ENCODE measurements at places on chromosomes 1 and 21.
A peak's percentile ranks its signal among the peaks of the same experiment; 100 is the strongest.

GRCh38 chr1:156111355-156111962 is 3.1 kb upstream of the LMNA start:
- DNase-seq = no peak

DNA sequence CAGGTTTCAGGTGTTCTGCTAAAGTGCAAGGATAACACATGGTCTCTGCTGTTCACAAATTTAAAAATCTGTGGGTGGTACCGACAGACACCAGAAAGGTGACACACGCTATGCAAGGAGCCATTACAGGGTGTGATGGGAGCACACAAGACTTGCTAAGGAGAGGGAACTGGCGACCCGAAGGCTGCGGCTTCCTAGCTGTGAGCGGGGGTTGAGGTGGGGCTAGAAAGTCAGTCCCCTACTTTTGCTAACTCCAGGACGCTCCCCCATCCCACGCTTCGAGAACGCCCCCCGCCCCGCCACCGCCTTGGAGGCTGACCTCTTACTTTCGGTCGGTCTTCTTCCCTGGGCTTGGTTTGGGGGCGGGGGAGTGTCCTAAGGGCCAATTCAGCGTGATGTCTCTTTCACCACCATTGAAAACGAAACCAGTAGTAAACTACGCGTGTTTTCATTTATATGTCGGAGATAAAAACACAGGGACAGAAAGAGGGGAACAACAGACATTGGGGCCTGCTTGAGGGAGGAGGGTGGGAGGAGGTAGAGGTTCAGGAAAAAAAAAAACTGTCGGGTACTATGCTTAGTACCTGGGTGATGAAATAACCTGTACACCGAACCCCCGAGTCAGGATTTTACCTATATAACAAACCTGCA is 1.1 kb downstream of the CKS1B start:
- DNase-seq = no peak

DNA sequence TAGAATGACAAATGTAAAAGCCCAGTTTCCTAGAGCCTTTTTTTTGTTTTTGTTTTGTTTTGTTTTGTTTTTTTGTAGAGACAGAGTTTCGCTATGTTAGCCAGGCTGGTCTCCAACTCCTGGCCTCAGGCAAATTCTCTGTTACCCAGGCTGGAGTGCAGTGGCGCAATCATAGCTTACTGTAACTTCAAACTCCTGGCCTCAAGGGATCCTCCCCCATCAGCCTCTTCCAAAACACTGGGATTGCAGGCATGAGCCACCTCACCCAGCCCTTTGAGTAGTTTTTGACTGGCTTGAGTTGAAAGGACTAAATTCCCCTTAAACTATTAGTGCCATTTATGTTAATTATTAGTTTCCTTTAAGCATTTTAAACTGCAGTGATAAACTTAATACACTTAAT is 28.8 kb upstream of the ZBTB18 start:
- no peak for DNase-seq

DNA sequence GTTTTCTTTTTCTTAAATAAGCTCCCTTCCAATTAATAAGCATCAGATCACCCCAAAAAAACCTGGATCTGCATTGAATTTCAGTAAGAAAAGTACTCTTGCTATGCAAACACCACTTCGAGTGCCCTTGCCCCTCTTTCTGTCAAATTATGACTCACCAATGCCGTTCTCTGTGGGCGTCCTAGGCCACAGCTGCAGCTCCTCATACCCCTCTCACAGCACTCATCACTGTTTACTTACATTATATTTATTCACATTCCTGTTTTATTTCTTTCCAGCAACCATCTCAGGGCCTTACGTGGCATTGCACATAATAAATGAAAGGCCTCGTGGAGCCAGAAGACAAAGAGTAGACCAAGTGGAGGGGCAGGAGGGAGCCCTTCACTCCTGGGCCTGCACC is 99.1 kb upstream of the CTTNBP2NL start:
- no peak for DNase-seq

DNA sequence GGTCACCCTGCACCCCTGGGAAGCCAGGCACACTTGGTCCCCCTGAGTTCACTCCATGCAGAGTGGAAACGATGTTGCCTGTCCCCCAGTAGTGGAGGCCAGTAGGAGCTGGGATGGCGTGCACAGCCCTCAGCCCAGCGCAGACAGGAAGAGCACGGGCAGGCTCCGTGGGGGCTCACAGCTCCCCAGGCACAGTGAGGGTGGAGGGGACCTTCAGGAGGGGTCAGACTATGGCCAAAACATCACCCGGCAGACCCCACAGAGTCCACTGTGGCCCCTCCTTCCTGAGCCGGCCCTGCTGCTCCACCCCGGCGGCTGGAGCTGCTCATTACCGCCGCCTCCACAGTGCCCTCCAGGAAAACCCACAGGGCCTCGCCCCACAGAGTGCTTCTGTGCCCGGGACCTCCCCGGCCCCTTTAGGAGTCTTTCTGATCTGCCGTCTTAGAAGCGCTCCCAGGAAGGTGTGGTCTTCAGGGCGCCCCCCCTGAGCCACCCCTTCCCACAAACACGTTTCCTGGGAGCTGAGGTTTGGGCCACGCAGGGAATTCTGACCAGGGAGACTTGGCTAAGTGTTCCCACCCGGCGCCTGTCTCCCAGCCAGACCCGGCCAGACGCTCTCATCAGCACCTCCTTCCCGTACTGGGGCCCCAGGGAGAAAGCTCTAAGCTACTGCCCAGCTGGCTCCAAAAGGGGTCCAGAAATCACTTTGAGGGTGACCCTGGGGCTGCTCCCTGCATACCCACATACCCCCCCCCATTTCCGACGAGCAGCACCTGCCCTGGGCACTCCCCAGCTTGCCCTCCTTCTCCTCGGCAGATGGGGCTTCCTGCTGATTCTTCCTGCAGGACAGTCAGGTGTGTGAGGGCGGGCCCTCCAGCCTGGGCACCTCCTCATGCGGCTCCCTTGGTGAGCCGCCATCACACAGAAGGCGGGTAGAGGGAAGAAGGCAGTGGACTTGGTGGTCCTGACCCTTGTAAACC is 38.8 kb downstream of the RIPK4 start:
- DNase-seq = no peak

DNA sequence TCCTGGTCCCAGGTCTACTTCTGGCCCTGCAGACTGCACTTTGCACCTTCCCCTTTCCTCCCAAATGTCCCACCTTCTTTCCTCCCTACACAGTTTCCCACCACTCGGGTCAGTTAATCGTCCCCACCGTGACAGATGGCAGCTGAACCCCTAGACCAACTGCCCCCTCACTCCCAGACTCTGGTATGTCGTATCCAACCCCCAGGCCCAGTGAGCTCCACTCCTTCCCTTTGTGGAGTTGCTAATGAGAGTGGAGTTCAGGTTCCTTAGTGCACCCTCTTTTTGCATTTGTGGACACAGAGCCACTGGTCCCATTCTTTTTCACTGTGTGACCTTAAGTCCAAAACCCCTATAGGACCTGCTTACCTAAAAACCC is 1.8 kb downstream of the MAN1C1 start:
- DNase-seq = no peak

DNA sequence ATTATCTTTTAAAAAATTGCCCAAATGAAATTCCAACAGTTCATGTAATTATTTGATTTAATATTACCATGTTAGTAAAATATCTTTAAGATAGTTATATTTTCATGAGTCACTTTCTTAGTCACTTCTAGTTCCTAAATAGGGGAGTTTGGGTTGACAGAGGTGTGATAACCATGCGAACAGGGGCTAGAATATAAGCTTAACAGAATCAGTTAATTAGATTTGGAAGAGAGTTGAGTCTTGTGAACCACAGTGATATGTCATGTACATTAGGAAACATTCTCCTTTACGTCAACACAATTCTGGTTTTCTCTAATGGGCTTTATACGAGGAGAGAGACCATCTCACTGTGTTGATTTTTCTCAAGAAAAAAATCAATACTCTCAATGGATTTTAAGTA is 64.8 kb upstream of the ZNF281 start:
- DNase-seq = no peak

DNA sequence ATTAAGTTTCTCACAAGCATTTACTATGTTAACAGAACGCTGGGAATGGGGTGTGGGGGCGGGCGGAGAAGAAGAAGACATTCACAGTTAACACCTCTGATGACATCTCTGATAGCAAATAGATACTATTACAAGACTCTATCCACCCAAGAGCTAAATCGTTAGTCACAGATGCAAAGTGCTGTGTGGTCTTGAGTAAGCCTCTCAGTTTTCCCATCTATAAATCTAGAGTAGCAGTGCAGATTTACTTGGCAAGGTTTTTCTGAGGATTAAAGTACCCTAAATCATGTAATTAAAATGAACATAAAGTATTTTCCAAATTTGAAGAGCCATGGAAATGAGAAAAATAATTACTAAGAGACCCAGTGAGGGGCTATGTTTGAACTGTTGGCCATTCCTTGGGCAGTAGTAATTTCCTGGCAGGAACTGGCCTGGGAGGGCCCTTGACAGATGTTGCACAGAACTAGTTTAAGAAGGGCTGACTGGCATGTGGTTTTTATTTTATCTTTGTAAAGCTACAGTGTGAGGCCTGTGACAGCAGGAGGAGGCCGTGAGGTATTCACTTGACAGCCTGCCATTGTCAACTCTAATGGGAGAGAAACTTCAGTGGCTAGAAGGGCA is 58.7 kb upstream of the APOBEC4 start:
- DNase-seq = peak; percentile 81

GRCh38 chr1:36172983-36173382 is 17.0 kb downstream of the MAP7D1 start:
- no peak for DNase-seq

- DNase-seq = no peak
Observed at GRCh38 chr1:91578320-91579109, 77.9 kb downstream of the CDC7 start.

- peak; percentile 77 for DNase-seq
Observed at GRCh38 chr1:58983162-58983561, 199.3 kb upstream of the JUN start.

- no peak for DNase-seq
Observed at GRCh38 chr1:27507960-27508665, 18.1 kb upstream of the WASF2 start.

DNA sequence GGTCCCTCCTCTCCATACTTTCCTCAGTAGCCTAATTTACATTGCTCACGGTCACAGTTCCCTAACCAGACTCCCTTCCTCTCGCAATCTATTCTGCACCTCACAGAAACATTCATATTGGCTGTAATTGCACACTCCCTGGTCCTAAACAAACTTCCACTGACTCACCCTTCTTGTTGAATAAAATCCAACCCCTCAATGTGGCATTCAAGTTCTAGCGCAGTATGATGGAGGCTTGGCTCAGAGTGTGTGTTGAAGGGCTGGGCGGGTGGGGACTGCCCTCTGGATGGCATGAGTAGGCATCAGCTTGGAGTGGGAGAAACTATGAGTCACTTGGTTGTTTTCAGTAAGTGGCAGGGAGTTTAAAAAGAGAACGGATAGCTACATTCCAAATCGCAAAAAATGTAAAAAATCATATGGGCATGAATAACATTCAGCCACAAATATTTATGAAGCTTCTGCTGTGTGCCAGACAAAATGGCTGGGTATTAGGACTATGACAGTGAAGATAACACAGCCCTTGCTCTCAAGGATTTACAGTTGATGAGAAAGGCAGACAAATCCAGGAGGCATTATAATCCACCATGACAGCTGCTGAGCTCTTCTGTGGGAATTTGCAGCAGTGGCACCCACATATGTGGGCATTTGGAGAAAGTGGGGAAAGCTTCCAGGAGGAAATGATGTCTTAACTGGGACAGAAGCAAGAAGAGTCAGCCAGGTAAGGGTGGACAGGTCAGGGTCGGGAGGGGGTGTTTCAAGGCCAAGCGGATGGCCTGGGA is 42.2 kb upstream of the LYST start:
- DNase-seq = no peak

DNA sequence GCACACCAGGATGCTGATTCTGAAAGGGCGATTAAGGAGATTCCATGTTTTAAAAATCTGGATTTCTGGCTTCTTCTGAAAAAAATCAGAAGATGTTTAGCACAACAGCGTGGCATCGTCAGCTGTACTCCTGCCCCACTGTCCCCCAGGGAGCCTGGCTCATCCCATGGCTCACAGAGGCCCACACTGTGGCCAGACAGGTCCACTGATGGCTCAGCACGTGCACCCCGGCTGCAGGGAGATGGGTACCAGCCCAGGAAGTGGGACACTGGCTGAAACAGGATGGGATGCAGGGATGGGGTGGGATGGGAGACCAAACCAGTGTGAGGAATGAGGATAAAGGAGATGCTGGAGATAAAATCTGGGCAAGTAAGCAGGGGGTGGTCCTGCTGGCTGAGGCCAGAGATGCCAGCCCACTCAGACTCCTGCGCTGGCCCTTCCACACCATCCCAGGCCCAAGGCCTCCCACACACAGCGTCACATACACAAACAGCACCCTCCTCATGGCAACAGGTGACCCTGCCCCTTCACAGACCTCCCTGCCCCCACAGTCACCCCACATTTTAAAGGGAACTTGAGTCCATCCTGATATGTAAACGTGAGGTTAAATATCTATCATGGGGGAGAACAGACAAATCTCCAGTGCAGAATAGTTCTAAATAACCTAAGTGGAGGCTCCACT is 23.9 kb upstream of the SAMD11 start:
- DNase-seq = no peak

- DNase-seq = no peak
Observed at GRCh38 chr1:220747437-220748088, 559 bp upstream of the MTARC2 start.

GRCh38 chr1:101632548-101633272 is 364.0 kb downstream of the OLFM3 start:
- DNase-seq = no peak

DNA sequence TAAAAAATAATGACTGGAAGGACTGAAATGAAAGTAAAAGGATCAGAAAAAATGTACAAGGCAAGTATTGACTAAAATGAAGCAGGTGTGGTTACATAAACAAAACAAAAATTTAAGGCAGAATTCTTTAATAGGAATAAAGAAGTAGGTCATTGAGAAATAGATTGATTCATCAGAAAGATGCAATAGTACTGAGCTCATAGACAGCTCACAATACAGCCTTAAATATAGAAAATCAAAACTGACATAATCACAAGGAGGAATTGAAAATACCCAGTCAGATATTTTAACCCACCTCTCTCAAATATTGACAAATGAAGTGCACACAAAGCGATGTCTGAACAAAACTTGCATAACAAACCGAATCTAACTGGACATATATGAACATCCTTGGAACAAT is 366.8 kb upstream of the DPYD start:
- DNase-seq = no peak

DNA sequence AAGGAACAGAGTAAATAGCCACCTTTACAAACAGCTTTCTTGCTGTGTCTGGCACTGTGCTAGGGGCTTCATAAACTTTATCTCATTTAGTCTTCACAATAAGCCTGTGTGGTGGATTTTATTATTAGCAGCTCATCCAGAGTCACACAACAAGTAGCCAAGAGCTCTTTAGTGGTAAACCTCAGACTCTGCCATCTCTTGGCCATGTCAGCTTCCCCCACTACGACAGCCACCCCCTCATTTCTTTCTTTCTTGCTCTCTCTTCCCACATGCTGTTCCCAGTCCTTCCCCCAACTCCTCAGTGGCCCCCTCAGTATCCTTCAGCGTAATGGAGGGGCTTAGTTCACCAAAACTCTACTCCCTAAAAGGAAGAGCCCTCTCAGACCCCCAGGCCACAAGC is 1.2 kb upstream of the ZNF683 start:
- no peak for DNase-seq

- DNase-seq = no peak
Observed at GRCh38 chr1:19315378-19316198, 3.5 kb downstream of the SLC66A1 start.

- no peak for DNase-seq
Observed at GRCh38 chr1:151553659-151554058, 13.6 kb downstream of the TUFT1 start.

All from fibroblast of skin of left biceps (primary cell).